ENCODE measurements at places on chromosomes 13 and 19.

DNA sequence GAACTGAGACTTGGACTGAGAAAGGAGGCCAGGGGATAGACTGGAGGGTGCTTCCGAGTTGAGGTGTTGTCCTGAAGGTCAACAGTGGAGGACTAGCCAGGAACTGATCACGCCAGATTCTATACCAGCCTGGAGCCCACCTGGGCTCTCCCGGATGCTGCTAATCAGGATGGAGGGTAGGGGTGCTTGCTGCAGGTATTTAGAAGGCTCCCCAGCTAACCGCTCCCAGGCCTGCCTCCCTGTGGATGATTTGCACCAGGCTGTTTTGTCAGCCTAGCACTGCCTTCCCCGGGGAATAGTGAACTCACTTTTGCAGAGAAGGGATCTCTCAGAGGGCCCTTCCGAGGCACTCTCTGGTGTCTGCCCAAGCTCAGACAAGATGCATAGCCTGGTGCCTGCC, 60.5 kb upstream of the KCTD15 start:
- no peak for DNase-seq

DNA sequence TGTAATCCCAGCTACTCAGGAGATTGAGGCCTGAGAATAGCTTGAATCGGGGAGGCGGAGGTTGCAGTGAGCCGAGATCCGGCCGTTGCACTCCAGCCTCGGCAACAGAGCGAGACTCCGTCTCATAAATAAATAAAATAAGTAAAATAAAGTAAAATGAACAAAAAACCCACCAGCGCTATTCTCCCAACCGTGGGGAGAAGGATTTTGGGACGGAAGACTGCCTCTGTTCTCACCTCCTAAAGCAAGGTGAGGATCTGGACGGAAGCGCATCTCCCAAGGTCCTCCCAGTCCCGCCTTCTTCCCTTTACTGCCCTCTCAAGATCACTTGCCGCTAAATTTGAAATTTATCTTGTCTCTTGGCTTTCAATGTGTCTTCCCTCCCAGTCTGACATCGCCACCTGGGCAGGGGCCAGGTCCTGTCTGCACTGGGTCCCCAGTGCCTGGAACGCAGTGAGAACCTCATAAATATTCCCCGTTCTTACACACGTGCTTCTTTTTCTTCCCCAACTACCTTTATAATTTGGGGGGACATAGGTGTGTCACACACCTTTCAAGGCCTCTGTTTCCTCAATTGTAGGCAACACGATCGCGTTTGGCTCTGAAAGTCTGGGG, 1.2 kb upstream of the DNAJB1 start:
- DNase-seq, result no peak

DNA sequence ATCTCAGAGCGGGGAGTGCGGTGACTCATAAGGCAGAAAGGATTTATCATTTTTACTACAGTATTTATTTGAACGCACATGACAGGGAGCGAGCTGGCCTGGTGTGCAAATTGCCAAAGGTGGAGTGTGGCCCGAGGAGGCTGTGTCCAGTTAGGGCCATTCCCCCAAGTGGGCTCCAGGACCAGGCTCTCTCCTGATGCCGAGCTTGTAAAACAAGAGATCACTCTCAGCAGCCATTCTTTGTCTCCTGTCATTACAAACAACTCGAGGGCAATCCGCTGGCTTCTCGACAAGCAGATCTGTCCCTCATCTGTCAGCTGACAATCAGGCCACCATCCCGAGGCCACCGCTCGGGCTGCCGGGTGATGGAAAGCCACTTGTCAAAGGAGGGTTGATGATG, 418.9 kb downstream of the ZNF536 start:
- DNase-seq, result no peak

DNA sequence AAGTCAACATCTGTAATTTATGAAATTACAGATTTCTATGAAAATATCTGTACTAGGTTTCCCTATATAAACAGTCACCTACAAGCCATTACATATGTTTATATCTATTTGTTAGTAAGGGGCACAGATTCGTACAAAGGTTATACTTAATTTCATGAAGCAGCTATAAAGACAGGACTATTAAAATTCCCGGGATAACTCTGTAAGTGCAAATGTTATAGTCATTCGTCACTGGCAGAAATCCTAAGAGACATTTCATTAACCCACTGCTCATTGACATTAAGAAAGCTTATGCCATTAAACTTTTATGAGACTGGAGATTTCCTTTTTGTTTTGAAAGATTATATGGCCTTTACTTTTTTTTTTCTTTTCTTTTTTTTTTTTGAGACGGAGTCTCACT, 122.9 kb downstream of the MYO16 start:
- no peak for DNase-seq

Measured in EL (cell line).